GM23248 (cell line): ENCODE measurements at places on chromosomes 11 and 22. TPM values are rescaled to one million over a fixed set of nuclear protein-coding genes. Genes with fewer than 3 reads are reported as not detected.

DNA sequence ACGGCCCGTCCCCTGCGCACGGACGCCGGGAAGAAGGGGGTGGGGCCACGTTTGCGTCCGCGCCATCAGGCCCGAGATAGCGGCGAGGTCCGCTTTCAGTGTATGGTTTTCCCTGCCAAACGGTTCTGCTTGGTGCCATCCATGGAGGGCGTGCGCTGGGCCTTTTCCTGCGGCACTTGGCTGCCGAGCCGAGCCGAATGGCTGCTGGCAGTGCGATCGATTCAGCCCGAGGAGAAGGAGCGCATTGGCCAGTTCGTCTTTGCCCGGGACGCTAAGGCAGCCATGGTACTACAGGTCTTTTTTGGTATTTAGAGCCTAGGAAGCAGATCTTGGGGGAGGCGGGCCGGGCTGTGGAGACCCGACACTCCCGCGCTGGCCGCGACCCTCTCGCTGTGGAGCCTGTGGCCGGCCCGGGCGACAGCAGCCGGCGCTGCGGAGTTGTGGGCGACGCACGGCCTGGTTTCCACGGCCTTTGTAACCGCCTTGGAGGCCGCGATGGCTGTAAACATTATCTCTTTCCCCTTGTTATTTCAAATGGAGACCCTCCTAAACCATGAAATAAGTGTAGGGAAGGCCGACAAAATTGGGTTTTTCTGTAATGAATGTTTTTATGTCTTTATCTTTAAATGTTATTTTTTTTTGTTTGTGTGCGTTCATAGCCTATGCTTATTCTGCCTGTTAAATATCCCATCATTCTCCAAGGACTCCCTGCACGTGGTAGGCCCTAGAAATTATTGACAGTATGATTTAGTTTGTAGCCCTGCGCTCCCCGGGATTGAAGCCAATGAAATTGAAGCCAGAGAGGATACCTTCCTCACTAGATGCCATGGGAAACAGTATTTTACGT lies at the start of gene AASDHPPT:
TSS of gene AASDHPPT (plus strand) at position 54 of the 847 bp plus-strand sequence. CDS start at position 103, 49 bp downstream.
- H3K27me3 ChIP-seq: no peaks in the 10 kb centered on the region
- peak within 1 kb of the TSS; percentile 88 for H3K27ac ChIP-seq
- peaks cover 15% of the 10 kb centered on the region; the same call in 1 of the 2 replicates for H3K4me1 ChIP-seq
- H3K36me3 ChIP-seq: peaks cover 25% of the 10 kb centered on the region

GVQW3 gene
- total RNA-seq: 0.25 and 0.54 TPM in 2 replicates

GDPD4 gene
- total RNA-seq: not detected in 2 replicates

- peaks cover 4% of the 10 kb centered on the region; the same call in 1 of the 2 replicates for H3K4me1 ChIP-seq
- H3K27ac ChIP-seq: no peak overlapping the region
- 0 out of 2 replicates have a peak, but pooled peaks cover 3% of the 10 kb centered on the region for H3K27me3 ChIP-seq
Observed at GRCh38 chr11:130725421-130726233, 190.7 kb downstream of the SNX19 start.

GAL gene
- 0.97 and 1.5 TPM in 2 replicates for total RNA-seq

- H3K4me3 ChIP-seq: no peak overlapping the region
- H3K36me3 ChIP-seq: no peaks in the 10 kb centered on the region
- no peak overlapping the region for H3K27ac ChIP-seq
- H3K4me1 ChIP-seq: no peaks in the 10 kb centered on the region; the same call in 1 of the 2 replicates
Observed at GRCh38 chr11:75386942-75387630, 12.2 kb upstream of the RPS3 start.

- DNase-seq: no peak
- H3K4me1 ChIP-seq: no peaks in the 10 kb centered on the region
- no peaks in the 10 kb centered on the region for H3K27me3 ChIP-seq
- H3K36me3 ChIP-seq: no peaks in the 10 kb centered on the region; the same call in 1 of the 2 replicates
- no peak overlapping the region for H3K27ac ChIP-seq
Observed at GRCh38 chr22:47073075-47073474, 310.6 kb downstream of the TBC1D22A start.

DNA sequence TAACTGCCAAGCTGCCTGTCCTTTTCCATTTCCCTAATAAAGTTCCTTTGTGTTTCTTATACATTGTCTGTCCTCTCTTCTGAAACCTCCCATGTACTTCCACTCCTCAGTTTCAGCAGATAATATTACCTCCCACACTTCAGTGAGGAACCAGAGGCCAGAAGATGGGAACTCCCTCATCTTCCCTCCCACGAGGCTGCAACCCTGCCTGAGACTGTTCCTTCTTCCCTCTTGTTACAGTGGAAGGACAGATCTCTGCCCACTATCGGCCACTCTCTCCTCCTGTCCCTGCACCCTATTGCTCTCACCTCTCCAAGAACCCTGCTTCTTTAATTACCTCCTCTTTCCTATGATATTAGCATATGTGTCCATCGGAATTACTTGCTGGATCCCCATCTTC lies 38.1 kb upstream of the SWAP70 start:
- H3K27me3 ChIP-seq: no peaks in the 10 kb centered on the region
- no peaks in the 10 kb centered on the region for H3K36me3 ChIP-seq
- no peak for DNase-seq
- H3K27ac ChIP-seq: no peak overlapping the region

- H3K4me1 ChIP-seq: peaks cover 31% of the 10 kb centered on the region
- no peak overlapping the region for H3K27ac ChIP-seq
- no peaks in the 10 kb centered on the region for H3K36me3 ChIP-seq
- peak; percentile 78 for DNase-seq
Observed at GRCh38 chr22:32660292-32660691, 141.2 kb upstream of the TIMP3 start.

- no peak overlapping the region for H3K4me3 ChIP-seq
- no peaks in the 10 kb centered on the region; the same call in 1 of the 2 replicates for H3K27me3 ChIP-seq
- no peak overlapping the region for H3K27ac ChIP-seq
- no peaks in the 10 kb centered on the region for H3K36me3 ChIP-seq
Observed at GRCh38 chr11:1126935-1127663, 30.7 kb upstream of the MUC5AC start.

GRCh38 chr11:8732324-8732670 lies 49.7 kb downstream of the RPL27A start:
- no peaks in the 10 kb centered on the region for H3K27me3 ChIP-seq
- H3K27ac ChIP-seq: peak overlapping the region; percentile 59
- no peaks in the 10 kb centered on the region for H3K36me3 ChIP-seq

GRCh38 chr11:36093548-36093947 lies 149.7 kb downstream of the LDLRAD3 start:
- no peak overlapping the region for H3K4me3 ChIP-seq
- H3K36me3 ChIP-seq: no peaks in the 10 kb centered on the region
- no peaks in the 10 kb centered on the region for H3K27me3 ChIP-seq

WNT11 gene
- 0.63 TPM in 1 of 2 replicates, not detected in the other for total RNA-seq

DNA sequence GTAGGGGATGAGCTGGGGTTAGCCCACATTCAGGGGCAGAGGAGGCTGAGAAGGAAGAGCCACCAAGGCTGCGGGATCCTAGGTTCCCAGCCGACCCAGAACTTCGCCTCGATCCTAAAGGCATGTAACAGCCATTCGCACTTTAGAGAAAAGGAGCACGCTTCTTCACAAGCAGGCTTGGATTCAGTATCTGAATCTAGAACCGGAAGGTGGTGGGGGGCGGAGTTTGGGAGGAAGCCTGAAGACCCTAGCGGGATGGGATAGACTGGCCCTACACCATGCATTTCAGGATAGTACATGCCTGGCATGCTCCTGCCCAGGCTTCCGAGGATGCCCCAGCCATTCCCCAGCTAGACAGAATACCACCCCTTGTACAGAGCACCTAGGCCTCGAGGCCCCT lies 4.4 kb downstream of the SCARF2 start:
- H3K36me3 ChIP-seq: peaks cover 7% of the 10 kb centered on the region; the same call in 1 of the 2 replicates
- no peak overlapping the region for H3K4me3 ChIP-seq
- peaks cover 11% of the 10 kb centered on the region for H3K4me1 ChIP-seq

- H3K27ac ChIP-seq: peak overlapping the region; percentile 81
- no peaks in the 10 kb centered on the region for H3K36me3 ChIP-seq
- H3K4me1 ChIP-seq: peaks cover 20% of the 10 kb centered on the region
- peak; percentile 98 for DNase-seq
- peak overlapping the region; percentile 62 for H3K4me3 ChIP-seq
Observed at GRCh38 chr11:85718991-85719807, 33.2 kb upstream of the CCDC89 start.

- no peaks in the 10 kb centered on the region for H3K27me3 ChIP-seq
- H3K4me1 ChIP-seq: no peaks in the 10 kb centered on the region
- H3K4me3 ChIP-seq: no peak overlapping the region
- no peak overlapping the region for H3K27ac ChIP-seq
- H3K36me3 ChIP-seq: no peaks in the 10 kb centered on the region
Observed at GRCh38 chr22:49370627-49371301, 456.9 kb downstream of the BRD1 start.

IFITM1 gene
- 72.7 and 77.3 TPM in 2 replicates for total RNA-seq

DNA sequence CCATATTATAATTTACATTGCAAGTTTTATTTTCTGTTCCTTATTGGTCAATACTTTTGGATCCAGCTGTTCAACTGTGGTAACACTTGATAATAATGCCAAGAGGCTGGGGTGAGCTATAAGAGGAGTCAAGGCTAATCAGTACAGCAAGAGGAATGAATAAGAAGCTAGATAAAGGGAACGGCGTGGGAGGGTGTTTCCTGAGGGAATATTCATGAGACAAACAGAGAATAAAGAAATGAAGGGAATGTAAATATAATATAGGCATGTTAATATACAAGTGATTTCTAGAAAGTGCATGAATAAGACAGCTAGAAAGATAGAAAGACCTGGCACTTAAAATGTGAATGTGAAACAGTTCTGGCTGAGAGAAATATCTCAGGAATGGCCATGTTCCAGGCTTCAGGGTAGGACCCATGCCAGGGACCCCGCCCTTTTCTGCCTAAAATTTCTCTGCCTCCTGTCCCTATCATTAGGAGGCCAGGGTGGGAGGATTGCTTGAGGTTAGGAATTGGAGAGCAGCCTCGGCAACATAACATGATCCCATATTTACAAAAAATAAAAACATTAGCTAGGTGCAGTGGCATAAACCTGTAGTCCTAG lies 3.9 kb downstream of the OR51B4 start:
- no peaks in the 10 kb centered on the region for H3K27me3 ChIP-seq
- no peaks in the 10 kb centered on the region for H3K36me3 ChIP-seq
- H3K27ac ChIP-seq: no peak overlapping the region
- H3K4me1 ChIP-seq: peaks cover 16% of the 10 kb centered on the region
- no peak overlapping the region for H3K4me3 ChIP-seq
